ENCODE measurements at places on chromosomes 4 and X.

DNA sequence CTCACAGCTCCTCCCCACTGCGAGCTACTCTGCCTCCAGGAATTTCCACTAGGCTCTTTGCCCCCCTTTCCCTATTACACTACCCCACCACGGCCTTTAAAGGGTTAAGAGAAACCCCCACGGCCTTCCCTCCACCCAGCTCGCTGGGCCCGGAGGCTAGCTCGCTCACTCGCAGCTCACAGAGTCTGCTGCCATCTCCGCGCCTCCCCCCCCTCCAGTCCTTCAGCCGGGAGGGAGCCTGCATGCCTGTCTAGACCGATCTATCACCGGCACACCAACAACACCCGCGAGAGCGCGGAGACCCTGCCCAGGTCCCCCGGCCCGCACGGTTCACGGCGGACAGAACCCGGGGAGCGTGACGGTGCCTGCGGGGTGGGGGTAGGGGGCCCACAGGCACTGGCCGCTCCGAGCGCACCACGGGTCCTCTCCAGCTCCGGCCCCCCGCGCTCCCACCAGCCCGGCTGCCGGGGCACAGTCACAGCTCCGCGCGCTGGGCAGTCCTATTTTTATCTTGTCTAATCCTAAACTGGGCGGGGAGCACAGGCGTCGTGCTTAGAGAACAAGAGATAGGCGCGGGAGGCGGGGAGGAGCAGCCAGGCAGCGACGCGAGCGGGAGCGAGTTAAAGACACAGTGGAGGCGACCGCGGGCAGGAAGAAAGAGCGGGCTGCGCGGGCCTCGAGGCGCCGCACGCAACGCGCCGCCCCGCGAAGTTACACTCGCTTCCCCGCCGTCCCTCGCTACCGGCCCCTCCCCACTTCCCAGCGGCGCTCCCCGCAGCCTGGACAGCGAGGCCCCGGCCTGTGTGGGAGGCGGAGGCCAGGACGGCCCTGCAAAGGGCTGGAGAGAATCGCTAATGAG lies 3.5 kb downstream of the BCOR start:
- peaks cover 40% of the 10 kb centered on the region for H3K4me1 ChIP-seq
- no peaks in the 10 kb centered on the region for H3K36me3 ChIP-seq
- H3K27me3 ChIP-seq, result no peaks in the 10 kb centered on the region
- H3K4me3 ChIP-seq, result peak overlapping the region; percentile 86
- H3K27ac ChIP-seq, result peak overlapping the region; percentile 93

DNA sequence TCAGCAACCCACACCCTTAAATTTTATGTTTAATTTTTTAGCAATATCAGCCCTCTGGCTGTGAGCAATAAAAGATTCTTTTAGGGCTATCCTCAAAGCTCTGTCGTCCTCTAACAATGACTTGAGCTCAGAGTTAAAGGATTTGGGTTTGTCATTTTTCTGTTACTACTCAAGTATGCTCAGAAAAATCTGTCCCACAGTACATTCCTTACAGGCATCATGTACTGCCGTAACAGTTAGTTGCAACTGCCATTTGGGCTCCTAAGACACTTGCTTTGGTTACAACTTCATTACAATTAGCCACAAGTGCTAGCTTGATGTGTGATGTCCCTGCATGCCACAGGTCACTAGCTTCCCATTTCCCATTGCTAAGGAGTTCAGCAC lies 33.2 kb downstream of the COQ2 start:
- no peaks in the 10 kb centered on the region for H3K27me3 ChIP-seq
- no peak overlapping the region for H3K27ac ChIP-seq
- peaks cover 5% of the 10 kb centered on the region for H3K4me1 ChIP-seq

DNA sequence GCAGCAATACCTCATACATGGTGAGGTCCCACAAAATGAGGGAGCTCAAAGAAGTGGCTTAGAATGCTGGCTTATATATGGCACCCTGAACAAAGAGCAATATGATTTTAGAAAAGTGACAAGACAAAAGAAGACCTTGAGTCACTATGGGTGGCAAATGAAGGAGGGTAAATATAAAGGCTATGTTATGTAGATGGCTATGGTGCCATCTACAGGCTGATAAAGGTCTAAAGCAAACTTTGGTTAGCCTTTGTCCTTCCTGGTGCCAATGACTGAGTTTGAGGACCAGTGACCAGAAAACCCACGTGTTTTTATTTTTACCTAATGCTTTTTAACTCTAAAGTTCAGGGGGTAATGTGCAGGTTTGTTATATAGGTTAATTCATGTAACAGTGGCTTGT lies 151.8 kb downstream of the CCNG2 start:
- no peak overlapping the region for H3K27ac ChIP-seq
- no peaks in the 10 kb centered on the region for H3K36me3 ChIP-seq
- no peak overlapping the region for H3K4me3 ChIP-seq
- H3K27me3 ChIP-seq, result peaks cover 12% of the 10 kb centered on the region

DNA sequence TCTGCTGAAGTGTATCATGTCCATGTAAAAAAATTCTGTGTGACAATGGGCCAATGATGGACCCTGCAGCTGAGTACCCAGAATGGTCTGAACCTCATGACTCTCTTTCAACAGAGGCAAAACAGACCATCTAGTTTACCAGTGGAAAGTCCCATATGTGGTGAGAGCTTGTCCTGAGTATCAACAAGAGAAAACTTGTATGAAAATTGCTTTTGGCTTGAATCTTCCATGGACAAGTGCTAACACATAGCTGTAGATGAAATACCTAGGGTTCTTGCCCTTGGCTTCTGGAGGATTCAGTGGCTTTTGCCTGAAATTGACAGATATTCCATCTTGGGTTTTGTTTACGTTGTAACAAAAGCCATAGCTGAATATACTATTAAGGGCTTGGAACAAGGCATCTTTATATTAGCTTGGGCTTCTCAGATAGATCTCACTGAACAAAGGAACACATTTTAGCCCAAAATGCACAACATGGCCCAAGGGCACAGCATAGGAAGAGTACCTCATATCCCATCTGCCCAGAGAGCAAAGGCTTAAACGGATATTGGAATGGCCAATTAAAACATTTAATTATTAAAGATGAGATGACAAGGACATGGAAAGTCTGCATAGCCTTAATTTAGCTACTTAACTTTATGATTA lies 128.5 kb upstream of the HPGD start:
- no peaks in the 10 kb centered on the region for H3K4me1 ChIP-seq
- H3K36me3 ChIP-seq, result no peaks in the 10 kb centered on the region
- no peak for DNase-seq
- H3K4me3 ChIP-seq, result no peak overlapping the region
- no peaks in the 10 kb centered on the region for H3K27me3 ChIP-seq
- H3K27ac ChIP-seq, result no peak overlapping the region

DNA sequence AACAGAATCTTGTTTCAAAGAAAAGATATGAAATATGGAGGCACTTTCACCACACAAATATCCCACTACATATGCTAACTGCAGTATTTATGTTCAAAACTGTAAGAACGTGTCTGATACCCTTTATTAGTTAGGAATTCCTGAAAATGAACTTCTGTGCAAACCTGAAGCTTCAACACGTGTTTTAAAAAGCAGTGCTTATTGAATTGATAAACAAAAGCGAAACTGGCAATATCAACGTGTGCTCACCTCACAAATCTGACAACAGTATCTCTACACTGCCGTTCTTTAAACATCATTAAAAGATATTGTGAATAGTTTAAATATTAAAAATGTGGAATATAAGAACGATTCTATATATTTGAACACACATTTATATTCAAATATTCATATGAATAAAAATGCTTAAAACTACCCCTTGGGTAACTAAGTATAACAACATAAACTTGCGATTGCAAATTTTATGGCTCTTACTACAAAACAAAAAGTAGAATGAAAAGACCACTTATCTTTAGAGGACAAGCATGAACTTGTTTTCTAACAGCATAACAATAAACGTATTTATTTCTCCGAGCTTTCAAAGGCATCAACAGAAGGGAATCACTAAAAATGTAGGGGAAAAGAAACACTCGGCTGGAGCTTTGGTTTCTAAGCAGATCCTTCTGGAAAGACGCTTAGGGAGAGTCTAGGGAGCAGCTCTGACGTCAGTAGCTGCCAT lies at the start of gene LRP2BP:
Gene LRP2BP (minus strand): TSS at position 687 of the 718 bp plus-strand sequence. CDS start 17,738 bp downstream, outside the sequence.
- DNase-seq, result no peak
- peak within 1 kb of the TSS; percentile 100 for H3K27ac ChIP-seq
- H3K27me3 ChIP-seq, result no peaks in the 10 kb centered on the region
- peak within 1 kb of the TSS; percentile 81 for H3K4me3 ChIP-seq
- H3K36me3 ChIP-seq, result peaks cover 17% of the 10 kb centered on the region

DNA sequence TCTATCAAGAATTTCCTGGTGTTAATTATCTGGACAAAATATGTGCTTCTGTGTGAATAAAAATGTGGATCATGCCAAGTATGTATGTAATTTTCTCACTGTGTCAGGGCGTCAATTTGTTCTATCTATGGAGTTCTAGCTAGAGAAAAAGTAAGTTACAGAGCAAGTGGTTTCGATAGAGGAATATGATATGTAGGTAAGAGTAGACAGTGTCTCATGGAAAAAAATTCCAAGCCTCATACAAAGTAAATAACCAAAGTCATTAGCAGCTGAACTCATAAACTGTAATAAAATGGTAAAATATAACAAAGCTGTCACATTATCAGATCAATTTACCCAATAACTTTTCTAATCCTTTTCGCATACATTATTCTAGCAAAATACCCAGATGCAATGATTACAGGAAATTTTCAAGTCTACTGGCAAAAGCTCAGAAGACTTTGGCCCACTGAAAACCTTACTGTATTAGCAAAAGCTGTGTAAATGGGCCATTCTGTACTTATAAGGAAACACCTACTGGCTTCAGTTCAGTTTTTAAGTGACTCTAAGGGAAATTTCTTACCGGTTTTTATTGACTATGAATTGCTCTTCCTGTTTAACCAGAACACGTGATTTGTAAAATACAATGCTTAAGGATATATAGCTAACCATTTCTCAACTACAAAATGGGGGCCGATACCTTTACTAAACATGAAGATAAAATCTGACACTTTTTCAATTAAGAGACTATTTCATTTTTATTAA lies 121.0 kb upstream of the ARSJ start:
- no peaks in the 10 kb centered on the region for H3K4me1 ChIP-seq
- H3K36me3 ChIP-seq, result no peaks in the 10 kb centered on the region
- no peak overlapping the region for H3K4me3 ChIP-seq
- DNase-seq, result no peak
- H3K27me3 ChIP-seq, result no peaks in the 10 kb centered on the region
